ENCODE measurements at places on chromosomes 4 and X. TPM values are rescaled to one million over a fixed set of nuclear protein-coding genes. Genes with fewer than 3 reads are reported as not detected.
A peak's percentile ranks its signal among the peaks of the same experiment; 100 is the strongest.

DNA sequence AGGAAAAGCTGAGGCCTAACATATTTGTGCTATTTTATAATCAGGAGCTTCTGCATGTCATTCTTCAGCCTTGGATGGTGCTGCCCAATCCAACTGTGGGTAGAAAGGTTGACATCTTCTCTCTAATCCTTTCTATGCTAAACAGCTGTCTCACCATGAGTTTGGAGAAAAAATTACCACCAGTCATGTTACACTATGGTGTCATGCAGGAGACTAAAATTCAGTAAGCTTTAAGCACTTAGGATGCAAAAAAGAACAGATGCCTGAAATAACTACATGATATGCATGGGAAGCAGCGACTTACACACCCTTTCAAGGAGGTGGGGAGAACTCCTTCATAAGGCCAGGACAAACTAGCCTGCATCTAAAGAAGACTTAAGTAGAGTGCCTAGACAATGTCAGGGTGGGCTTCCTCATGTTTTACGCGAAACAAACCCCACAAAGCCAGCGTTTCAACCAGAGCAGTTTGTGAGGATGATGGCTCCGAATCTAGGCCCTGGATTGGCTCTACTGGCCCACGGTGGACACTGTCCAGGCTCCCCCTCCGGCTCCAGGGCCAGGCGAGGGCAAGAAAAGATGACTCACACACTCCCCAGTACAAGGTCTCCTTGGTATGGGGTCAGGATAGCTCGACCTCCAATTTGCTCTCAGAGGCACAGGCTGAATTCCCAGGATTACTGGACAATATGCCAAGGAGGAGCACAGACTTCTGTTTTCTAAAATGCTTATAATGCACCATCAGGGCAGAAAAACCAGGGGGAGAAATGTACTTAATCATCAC, 45.1 kb downstream of the STX18 start:
- DNase-seq = no peak
- no peak overlapping the region for H3K4me3 ChIP-seq

DNA sequence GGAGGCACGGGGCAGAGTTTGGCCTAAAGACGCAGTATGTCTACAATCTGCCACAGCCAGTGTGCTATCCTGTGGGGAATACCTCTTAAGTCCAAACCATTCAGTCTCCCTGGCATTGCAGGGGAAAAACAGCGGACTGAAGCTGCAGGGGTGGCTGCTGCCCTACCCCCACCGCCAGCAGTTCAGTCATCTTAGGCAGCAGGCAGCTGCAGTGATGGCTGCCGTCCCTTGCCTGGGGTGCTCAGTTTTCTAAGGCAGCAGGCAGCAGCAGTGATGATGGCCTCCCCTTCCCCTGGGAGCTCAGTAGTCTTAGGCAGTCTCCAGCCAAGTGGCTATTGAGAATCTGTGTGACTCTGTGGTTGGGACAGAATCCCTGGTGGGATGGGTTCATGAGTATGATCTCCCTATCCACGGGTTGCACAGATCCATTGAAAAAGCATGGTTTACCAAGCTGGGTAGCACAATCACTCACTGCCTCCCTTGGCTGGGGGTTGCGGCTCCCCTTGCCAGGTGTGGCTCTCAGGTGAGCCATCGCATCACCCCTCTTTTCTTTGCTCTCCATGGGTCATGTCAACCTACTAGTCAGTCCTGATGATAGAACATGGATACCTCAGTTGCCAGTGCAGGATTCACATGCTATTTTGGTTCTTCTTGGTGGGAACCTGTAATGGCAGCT, 48.9 kb upstream of the GRID2 start:
- no peak overlapping the region for H3K4me3 ChIP-seq
- H3K27me3 ChIP-seq = no peaks in the 10 kb centered on the region
- H3K27ac ChIP-seq = no peak overlapping the region
- DNase-seq = no peak

RBMX2 gene
- total RNA-seq = 29.8 TPM

GRCh38 chr4:127151941-127152340, 480.8 kb upstream of the INTU start:
- DNase-seq = no peak
- no peak overlapping the region for H3K4me3 ChIP-seq
- no peaks in the 10 kb centered on the region for H3K36me3 ChIP-seq
- H3K27ac ChIP-seq = no peak overlapping the region
- no peaks in the 10 kb centered on the region for H3K27me3 ChIP-seq

- no peak overlapping the region for H3K4me3 ChIP-seq
- H3K36me3 ChIP-seq = no peaks in the 10 kb centered on the region
- DNase-seq = no peak
- no peak overlapping the region for H3K27ac ChIP-seq
- H3K4me1 ChIP-seq = peaks cover 6% of the 10 kb centered on the region
These were observed 124.6 kb upstream of the MAP3K15 start for GRCh38 chrX:19639813-19640462.

- no peak overlapping the region for H3K27ac ChIP-seq
- H3K4me3 ChIP-seq = no peak overlapping the region
- H3K27me3 ChIP-seq = no peaks in the 10 kb centered on the region
These were observed 101.1 kb downstream of the TSPAN5 start for GRCh38 chr4:98557194-98557892.

DNA sequence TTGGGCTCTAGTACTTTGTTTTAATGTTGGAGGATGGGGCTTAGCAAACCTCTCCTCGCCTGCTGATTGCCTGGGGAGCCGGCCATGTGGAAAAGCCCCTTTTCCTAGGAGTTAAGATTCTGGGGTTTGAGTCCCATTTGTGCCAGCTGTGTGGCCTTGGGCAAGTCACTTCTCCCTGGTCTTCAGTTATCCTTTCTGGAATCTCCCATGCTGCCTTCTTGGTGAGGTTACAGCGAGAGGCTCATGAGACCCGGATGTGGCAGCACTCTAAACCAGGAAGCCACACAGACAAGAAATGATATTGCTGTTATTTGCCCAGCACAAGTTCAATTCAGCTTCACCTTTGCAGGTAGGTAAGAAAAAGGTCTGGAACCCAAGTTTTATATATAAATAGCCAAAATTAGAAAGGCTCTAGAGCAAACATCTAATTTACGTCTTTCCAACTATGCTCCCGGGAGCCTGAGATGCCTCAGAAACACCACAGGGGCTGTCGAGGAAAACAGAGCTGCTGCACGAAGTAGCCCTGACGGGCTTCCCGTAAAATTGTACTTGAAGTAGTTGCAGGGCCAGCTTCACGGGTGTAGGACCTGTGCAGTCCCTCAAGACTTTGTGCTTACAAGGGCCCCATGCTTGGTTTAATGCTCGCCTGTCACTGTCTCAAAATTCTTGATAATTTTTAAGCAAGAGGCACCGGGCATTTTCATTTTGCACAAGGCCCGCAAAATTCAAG, 8.3 kb upstream of the SASH3 start:
- H3K27ac ChIP-seq = no peak overlapping the region
- no peaks in the 10 kb centered on the region for H3K27me3 ChIP-seq
- H3K4me3 ChIP-seq = no peak overlapping the region
- H3K4me1 ChIP-seq = peaks cover 85% of the 10 kb centered on the region

DNA sequence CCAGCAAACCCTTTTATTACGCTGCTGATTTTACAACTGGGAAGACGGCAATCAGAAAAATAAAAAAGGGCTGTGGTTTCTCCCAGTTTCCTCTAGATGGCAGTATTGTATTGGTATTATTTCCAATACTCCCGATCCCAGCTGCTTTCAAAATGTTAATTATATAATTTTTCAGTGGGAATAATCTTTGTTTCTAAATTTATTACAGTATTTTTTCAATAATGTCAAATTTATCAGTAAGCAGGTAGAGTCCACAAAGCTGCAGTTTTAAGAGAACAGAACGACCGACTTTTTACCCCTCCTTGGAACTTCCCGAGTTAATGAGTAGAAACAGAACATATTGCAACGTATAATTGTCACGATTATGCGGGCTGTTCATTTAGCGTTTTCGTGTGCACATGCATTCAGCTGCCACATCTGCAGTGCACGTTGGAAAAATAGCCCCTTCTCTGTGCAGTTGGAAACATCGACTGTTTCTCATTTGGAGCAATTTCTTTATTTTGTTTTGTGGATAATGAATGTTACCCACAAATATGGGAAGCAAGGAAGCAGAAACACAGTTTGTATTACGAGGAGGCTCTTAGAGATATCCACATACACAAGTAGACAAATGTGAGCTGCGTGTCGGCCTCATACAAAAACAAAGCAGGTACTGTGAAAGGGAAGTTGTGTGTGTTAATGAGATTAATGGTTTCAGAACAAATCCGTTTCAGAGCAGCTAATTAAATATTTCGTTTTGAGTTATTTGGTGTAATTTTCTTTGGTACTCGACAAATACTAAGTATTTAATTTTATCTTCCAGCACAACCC, 188.0 kb downstream of the STIM2 start:
- no peak overlapping the region for H3K27ac ChIP-seq
- H3K36me3 ChIP-seq = no peaks in the 10 kb centered on the region
- DNase-seq = peak; percentile 15

CXCL10 gene
- total RNA-seq = 1.9 TPM

DNA sequence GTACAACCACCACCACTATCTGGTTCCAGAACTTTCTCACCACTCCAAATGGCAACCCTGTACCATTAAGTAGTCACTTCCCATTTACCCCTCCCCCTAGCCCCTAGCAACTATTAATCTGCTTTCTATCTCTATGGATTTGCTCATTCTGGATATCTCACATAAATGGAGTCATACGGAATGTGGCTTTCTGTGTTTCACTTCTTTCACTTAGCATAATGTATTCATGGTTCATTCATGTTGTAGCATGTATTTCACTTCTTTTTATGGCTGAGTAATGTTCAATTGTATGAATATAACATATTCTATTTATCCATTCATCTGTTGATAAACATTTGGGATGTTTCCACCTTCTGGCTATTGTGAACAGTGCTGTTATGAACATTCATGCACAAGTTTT, 104.7 kb downstream of the AMMECR1 start:
- H3K27ac ChIP-seq = no peak overlapping the region
- H3K4me3 ChIP-seq = no peak overlapping the region
- H3K36me3 ChIP-seq = no peaks in the 10 kb centered on the region

DNA sequence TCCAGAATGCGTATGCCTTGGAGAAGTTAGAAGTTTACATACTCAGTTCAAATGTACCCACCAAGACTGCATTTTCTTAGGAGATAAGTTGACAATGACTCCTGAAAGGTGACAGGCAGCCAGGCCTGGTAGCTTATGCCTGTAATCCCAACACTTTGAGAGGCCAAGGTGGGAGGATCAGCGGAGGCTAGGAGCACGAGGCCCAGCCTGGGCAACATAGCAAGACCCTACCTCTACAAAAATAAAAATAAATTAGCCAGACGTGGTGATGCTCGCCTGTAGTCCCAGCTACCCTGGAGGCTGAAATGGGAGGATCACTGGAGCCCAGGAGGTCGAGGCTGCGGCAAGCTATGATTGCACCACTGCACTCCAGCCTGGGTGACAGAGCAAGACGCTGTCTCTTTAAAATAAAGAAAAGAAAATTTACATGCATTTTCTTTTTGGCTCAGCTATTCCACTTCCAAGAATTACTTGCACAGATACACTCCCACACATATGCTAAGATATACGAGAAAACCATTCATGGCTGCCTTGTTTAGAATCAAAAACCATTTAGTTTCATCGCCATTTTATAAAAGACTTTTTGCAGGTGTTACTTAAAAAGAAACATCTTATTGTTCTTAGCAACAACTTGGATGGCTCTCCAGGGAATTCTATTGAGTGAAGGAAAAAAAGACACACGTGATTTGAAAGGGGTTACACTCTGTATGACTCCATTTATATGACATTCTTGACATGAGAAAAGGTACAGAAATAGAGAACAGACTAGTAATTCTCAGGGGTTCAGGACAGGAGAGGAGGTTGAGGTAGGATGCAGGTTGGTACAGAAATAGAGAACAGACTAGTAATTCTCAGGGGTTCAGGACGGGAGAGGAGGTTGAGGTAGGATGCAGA, 66.3 kb downstream of the DHRSX start:
- H3K27ac ChIP-seq = no peak overlapping the region
- no peaks in the 10 kb centered on the region for H3K36me3 ChIP-seq
- DNase-seq = no peak
- no peaks in the 10 kb centered on the region for H3K4me1 ChIP-seq

DNA sequence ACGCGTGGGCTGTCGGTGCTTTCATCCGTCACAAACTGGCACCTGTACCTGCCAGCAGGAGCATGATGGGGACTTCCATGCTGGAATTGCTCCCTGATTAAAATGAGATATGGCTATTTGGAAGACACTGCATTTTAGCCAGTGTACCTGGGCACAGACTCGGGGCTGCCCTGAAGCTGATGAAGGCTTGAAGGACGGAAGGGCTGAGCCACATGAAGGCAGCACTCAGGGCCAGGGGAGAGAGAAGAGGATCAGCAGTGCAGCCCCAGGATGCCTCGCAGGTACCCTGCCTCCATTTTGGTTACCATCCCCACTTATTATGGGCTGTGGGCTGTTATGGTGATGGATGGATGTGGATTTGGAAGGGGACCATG, 79.0 kb downstream of the CRMP1 start:
- no peaks in the 10 kb centered on the region for H3K36me3 ChIP-seq
- H3K27ac ChIP-seq = no peak overlapping the region
- no peak for DNase-seq
- H3K4me3 ChIP-seq = no peak overlapping the region
- no peaks in the 10 kb centered on the region for H3K27me3 ChIP-seq

RHOXF2B gene
- not detected for total RNA-seq

DNA sequence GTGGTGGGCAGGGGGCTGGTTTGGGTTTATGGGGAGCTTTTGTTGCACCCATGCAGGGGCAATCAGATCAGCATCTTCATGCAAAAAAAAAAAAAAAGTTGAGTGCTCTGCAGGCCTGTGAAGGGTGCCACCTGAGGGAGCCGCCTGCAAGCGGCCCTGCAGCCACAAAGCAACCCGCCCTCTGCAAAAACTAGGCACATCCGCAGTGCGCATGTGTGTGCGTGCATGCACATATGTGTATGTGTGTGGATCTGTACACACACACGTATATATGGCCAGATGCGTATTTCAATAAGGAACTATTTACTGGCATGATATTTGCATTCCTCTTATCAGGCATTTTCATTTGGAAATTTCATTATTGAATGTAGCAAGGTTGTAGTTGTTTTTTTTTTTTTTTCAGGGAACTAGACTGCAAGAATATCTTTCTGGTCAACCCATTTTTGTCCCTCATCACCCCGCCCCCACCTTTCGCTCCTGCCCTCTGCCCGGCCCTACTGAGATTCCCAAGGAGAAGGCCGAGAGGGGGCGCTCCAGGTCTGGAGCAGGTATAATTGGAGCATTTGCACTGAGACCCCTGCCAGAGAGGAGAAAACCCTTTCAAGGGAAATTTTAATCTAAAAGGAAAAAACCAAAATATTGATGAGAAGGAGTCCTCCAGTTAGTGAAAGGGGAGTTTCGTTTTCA, 18.1 kb downstream of the CCNQ start:
- no peak overlapping the region for H3K27ac ChIP-seq
- no peaks in the 10 kb centered on the region for H3K27me3 ChIP-seq
- H3K4me1 ChIP-seq = peaks cover 6% of the 10 kb centered on the region
- DNase-seq = no peak
- H3K36me3 ChIP-seq = no peaks in the 10 kb centered on the region

- peak; percentile 21 for DNase-seq
- H3K4me3 ChIP-seq = peak overlapping the region; percentile 39
- H3K27ac ChIP-seq = peak overlapping the region; percentile 14
- H3K4me1 ChIP-seq = peaks cover 42% of the 10 kb centered on the region
These were observed 429.3 kb downstream of the INPP4B start for GRCh38 chr4:142416711-142417275.

PPP2R3B gene
- 23.1 TPM for total RNA-seq

PHKA1 gene
- 4.6 TPM for total RNA-seq

Measured in CD8-positive, alpha-beta memory T cell (primary cell).